ENCODE measurements at places on chromosomes 13 and 19.

GRCh38 chr19:44685877-44686276 lies 13.1 kb upstream of the CEACAM16 start:
- DNase-seq: no peak

GRCh38 chr13:72458701-72459100 lies 268.7 kb downstream of the MZT1 start:
- no peak for DNase-seq

GRCh38 chr13:27395007-27395510 lies 29.4 kb upstream of the GTF3A start:
- no peak for DNase-seq

DNA sequence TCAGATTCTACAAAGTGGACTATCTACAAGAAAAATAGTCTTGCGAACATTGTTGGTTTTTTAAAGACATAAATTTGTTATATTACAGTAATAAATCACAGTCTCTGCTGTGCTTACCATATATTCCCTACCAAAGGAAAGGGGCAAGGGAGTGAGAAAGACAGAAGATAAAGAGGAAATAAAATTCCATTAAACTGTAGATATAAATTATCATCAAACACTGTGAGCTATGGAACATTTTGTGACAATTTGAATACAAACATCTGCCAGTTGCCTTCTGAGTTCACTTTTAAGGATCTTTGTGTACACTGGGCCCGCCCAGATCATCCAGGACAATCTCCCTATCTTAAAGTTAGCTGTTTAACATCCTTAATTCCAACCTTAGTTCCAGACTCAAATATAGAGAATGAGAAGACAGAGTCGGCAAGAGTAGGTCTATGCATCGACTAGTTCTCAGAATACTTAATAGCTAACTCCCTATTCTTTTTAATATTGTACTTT lies 122.8 kb downstream of the NUFIP1 start:
- no peak for DNase-seq

DNA sequence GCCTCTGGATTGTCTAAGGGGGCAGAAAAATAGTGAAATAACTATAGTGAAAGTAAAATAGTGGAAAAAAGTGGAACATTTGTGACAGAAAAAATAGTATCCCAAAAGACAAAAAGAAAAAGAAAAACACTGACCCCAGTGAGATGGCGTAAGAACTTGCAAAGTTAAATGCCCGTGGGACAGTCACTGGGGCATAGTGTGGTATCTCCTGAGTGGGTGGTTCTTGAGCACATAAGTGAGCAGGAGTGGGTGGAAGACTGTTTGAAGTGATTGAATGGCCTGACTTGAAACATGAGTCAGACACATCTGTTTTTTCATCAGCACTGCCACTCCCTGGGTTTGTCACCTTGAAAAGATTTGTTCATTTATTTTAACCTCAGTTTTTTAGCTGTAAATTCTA lies 2.5 kb downstream of the ZNF430 start:
- DNase-seq: no peak

- DNase-seq: no peak
Observed at GRCh38 chr19:5932146-5932545, 18.1 kb downstream of the CAPS start.

- no peak for DNase-seq
Observed at GRCh38 chr13:93926425-93926824, 553.1 kb downstream of the DCT start.

Data from T follicular helper cell (primary cell).